Activated CD4-positive, alpha-beta T cell treated with anti-CD3 and anti-CD28 coated beads, Interleukin-2, amount 50 U/mL, for 16 hours (primary cell): ENCODE measurements at places on chromosomes 5 and 9.

DNA sequence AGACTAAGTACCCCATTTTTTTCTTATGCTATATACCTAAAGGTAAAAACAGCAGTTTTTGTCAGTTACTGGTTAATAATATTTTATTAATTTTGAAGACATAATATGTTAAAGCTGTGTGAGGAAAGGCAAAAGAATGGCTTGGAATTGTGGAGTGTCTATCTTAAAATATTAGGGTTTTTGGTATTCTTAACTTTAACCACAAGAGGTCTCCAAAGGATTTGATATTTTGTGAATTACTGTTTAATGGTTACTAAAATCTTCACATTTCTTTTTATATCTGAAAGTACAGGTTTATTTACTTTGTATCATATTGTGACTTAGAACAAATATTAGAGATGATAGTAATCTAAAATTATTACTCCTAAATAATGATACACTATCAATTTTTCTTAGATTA is 32.0 kb upstream of the DHFR start:
- peak; percentile 9 for DNase-seq

GRCh38 chr5:133112026-133112660 is 60.3 kb downstream of the HSPA4 start:
- no peak for DNase-seq

GRCh38 chr9:6915635-6916034 is 157.9 kb downstream of the KDM4C start:
- no peak for DNase-seq

DNA sequence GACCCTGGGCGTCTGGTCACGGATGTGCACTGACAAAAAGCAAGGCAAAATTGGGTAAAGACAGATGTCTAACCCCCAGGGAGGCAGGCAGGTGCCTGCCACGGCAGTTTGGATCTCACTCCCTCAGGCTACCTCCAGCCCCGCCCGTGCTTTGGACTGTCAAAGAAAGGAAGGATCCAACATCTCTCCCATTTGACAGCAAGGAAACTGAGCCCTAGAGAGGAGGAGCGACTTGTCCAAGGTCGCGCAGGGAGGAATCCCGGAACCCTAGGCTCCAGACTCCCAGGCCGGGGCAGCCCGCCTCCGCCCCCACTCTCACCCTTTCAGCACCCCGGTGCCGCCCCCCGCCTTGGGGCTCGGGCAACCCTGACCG is 376 bp downstream of the GOLGA1 start:
- peak; percentile 16 for DNase-seq

DNA sequence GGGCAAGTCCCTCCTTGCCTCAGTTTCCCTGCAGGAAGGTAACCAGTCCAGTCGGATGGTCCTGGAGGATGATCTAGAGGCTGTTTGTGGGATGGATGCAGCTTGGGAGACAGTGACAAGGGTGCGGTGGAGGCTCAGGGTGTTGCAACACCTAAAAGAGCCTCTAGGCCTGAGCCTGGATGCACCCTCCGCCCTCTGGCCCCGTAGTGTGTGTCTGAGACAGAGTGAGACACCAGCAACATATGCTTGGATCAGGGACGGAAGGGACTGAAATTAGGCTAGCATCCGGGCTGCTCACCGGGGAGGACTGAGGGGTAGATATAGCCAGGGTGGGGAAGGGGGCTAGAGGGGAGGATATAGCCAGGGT is 1.1 kb downstream of the CRAT start:
- DNase-seq: no peak

DNA sequence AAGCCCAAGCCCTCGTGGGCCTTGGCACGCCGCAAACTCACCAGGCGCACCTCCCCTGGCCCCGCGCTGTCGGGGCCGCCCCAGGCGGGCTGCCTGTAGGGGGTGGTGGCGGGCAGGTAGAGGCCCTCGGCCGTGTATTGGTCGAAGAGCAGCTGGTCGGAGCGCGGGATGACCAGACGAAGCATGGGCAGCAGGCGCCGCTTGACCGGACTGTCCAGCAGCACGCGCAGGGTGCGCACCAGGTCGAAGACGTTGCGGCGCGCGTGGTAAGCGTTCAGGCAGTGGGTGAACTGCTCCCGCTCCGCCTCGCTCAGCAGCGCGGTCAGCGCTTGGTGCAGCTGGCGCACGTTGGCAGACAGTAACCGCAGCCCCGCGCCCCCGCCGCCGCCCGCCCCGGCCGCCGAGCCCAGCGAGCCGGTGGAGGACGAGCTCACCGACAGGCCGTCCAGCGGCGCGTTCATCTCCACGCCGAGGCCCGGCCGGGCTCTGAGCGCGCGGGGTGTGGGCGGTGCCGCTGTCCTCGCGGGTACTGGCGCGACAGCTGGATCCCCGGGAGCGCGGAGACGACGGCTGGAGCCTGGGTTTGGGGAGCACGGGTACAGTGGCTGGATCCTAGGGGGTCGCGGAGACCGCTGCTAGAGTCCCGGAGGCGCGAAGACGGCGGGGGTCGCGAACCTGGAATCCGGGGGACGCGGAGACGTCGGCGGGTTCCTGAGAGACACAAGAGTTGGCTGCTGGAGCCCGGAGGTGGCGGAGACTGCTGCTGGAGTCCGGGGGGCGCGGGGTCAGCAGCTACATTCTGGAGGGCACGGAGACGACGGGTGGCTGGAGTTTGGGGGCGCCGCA is 709 bp downstream of the WHRN start:
- no peak for DNase-seq
